Stomach (tissue), 19 donors: ENCODE measurements at places on chromosomes 16 and 17. TPM values are rescaled to one million over a fixed set of nuclear protein-coding genes. Genes with fewer than 3 reads are reported as not detected.
A peak's percentile ranks its signal among the peaks of the same experiment; 100 is the strongest.

- peaks cover 25% of the 10 kb centered on the region for H3K27me3 ChIP-seq
- H3K4me3 ChIP-seq, result no peak overlapping the region
- H3K36me3 ChIP-seq, result no peaks in the 10 kb centered on the region
- no peak overlapping the region for H3K27ac ChIP-seq
Observed at GRCh38 chr16:23031508-23032098, 117.6 kb downstream of the USP31 start.

- no peak overlapping the region for H3K4me3 ChIP-seq
- H3K36me3 ChIP-seq, result no peaks in the 10 kb centered on the region
- H3K4me1 ChIP-seq, result no peaks in the 10 kb centered on the region
- no peaks in the 10 kb centered on the region for H3K27me3 ChIP-seq
- no peak for DNase-seq
- peak overlapping the region; percentile 86 for H3K27ac ChIP-seq
Observed at GRCh38 chr17:64449545-64449944, 630 bp downstream of the MILR1 start.

GRCh38 chr17:57315061-57316015 is 59.0 kb downstream of the MSI2 start:
- peaks cover 8% of the 10 kb centered on the region for H3K4me1 ChIP-seq
- DNase-seq, result no peak
- peaks cover 14% of the 10 kb centered on the region for H3K36me3 ChIP-seq
- H3K27ac ChIP-seq, result no peak overlapping the region

DNA sequence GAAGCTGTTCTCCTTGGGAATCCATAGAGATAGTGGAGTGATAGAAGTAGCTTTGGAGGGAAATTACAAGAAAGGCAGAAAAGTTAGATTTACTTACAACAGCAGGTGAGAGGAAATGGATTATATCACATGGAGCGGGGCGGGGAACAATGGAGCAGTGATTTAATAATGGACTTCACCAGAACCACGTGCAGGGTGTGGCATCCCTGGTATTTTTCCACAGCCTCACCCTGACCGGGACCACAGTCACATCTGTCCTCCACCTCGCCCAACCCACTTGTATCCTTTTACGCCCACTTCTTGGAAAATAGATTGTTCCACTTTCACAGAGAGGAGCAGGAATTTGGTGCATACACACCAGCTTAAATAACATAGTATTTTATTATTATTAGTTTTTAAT is 15.9 kb upstream of the CYB5B start:
- H3K36me3 ChIP-seq, result no peaks in the 10 kb centered on the region
- peaks cover 33% of the 10 kb centered on the region for H3K4me1 ChIP-seq
- DNase-seq, result peak; percentile 82
- no peaks in the 10 kb centered on the region for H3K27me3 ChIP-seq
- peak overlapping the region; percentile 50 for H3K27ac ChIP-seq

GRCh38 chr16:70758786-70759185 is 42.2 kb downstream of the VAC14 start:
- H3K27me3 ChIP-seq, result no peaks in the 10 kb centered on the region
- peaks cover 3% of the 10 kb centered on the region for H3K4me1 ChIP-seq

DNA sequence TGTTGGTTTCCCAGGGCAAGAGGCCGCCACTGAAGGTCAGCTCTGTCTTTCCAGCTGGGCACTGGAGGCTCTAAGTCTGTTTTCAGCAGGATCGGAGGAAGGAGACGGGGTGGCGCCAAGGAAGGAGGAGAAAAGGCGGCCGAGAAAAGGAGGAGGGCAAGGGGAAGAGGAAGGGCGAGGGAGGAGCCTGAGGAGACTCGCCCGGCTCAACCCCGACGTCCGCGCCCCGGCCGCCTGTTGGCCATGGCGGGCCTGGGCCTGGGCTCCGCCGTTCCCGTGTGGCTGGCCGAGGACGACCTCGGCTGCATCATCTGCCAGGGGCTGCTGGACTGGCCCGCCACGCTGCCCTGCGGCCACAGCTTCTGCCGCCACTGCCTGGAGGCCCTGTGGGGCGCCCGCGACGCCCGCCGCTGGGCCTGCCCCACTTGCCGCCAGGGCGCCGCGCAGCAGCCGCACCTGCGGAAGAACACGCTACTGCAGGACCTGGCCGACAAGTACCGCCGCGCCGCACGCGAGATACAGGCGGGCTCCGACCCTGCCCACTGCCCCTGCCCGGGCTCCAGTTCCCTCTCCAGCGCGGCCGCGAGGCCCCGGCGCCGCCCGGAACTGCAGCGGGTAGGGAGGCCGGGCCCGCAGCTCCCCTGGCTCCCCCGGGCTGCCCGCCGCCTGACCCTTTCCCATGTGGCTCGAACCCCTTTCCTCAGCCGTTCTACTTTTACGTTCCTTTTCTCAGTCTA is at the start of gene RNF135:
RNF135 (plus strand) TSS at position 209 of the 737 bp plus-strand sequence; CDS start at position 244, 35 bp downstream.
- H3K27ac ChIP-seq, result peak within 1 kb of the TSS; percentile 99
- H3K4me1 ChIP-seq, result peaks cover 18% of the 10 kb centered on the region
- no peaks in the 10 kb centered on the region for H3K27me3 ChIP-seq
- H3K4me3 ChIP-seq, result peak within 1 kb of the TSS; percentile 64
- DNase-seq, result peak; percentile 85
- H3K36me3 ChIP-seq, result peaks cover 9% of the 10 kb centered on the region

DNA sequence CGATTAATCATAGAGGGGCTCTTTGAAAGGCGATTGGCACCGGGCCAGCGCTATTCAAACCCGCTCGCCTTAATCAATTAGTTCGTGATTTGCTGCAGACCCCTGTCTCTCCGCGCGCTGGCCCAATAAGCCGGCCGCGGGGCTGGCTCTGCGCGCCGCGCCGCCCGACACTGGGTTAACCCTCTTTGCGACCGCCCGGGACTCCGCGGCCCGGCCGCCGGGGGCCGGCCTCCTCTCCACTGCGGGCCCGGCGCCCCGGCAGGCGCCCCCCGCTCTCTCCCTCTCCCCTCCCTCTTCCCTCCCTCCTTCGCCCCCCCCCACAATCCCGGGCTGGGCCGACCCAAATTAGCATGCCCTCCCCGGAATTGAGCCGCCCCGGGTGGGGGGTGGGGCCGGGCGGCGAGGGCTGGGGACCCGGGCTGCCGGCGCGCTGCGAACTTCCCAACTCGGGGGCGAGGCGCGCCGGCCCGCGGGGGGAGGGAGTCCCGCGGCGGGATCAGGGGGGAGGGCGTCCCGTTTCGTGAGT is 428 bp upstream of the SALL1 start:
- H3K27ac ChIP-seq, result peak overlapping the region; percentile 73
- no peaks in the 10 kb centered on the region for H3K36me3 ChIP-seq
- H3K4me1 ChIP-seq, result peaks cover 68% of the 10 kb centered on the region
- peaks cover 98% of the 10 kb centered on the region for H3K27me3 ChIP-seq

DNA sequence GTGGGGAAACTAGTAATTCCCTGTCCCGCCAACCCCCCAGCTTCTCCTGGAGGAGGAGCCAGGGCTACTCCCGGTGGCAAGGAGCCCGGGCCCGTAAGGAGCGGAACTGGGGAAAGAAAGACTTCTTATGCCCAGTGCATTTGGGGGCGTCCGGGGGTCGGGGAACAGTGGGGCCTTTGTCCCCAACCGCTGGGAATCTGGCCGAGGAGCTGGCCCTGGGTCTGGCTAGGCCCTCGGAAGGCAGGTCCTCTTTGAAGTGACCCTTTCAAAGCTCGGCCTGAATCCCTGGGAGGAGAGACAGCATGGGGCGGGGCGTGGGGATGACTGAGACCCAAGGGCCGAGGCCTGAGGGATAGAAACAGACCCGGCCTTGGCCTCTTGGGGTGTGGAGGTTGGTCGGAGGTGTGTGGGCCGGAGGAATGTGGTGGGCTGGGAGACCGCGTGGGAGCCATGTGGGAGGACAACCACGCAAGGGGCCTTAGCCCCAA is 6.0 kb downstream of the ARHGAP23 start:
- H3K4me3 ChIP-seq, result no peak overlapping the region
- H3K4me1 ChIP-seq, result peaks cover 6% of the 10 kb centered on the region
- H3K36me3 ChIP-seq, result no peaks in the 10 kb centered on the region
- DNase-seq, result no peak

STX1B gene
- not detected for total RNA-seq

GCSH gene
- 4.9 TPM for total RNA-seq
